ENCODE measurements at places on chromosomes 5 and 9.

DNA sequence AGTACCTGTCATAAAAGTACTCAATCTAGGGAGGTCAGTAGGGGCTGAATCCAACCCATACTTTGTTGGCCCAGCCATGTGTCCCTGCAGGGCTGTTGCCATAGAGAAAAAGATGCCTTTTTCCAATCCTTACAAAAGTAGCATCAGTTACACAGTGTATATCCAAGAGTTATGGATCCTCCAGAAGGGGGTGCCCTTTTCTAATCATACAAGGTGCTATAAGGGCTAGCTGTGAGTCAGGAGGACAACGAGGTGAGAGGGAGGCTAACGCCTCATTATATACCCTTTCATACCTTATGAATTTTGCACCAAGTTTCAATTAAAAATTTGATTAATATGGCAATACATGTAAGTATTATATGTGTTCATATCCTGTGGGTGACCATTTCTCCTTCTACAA is 4.8 kb downstream of the KIAA0825 start:
- DNase-seq: no peak

GRCh38 chr5:177103523-177104253 is 17.0 kb downstream of the FGFR4 start:
- DNase-seq: no peak

DNA sequence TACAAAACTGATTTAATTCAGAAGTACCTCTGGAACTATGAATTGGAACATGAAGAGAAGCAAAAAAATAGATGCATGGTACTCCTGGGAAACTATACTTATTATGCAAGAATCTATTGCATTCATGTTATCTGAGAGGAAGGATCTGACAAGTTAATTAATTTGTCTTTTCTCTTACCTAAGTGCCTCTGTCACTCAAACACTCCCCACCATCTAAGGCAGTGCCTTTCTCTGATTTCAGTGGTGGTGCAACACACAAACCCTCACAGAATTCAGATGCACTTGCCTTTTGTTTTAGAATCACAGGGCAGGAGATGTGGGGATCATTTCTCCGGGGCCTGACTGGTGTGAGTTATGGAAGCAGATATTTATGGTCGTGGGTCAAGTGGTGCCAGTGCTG is 52.5 kb upstream of the C9orf72 start:
- no peak for DNase-seq

DNA sequence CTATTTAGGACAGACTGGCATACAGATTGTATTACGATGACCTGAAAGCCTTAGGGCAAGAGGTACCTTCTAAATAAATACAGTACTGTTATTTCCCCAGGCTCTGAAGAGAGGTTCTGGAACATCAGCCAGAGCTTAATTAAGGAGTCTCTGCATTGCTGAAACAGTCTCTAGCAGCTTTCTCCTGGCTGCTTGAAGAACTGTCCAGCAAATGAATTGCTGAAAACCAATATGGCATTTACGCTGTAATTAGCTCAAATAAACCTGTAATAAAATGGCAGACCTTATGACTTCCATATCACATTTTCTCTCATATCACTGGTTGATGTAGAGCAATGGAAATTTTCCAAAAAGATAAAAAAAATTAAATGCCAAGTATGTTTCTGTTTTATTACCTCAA is 636.3 kb downstream of the GABRG2 start:
- DNase-seq: no peak

- no peak for DNase-seq
Observed at GRCh38 chr9:125696106-125696647, 10.8 kb downstream of the MAPKAP1 start.

DNA sequence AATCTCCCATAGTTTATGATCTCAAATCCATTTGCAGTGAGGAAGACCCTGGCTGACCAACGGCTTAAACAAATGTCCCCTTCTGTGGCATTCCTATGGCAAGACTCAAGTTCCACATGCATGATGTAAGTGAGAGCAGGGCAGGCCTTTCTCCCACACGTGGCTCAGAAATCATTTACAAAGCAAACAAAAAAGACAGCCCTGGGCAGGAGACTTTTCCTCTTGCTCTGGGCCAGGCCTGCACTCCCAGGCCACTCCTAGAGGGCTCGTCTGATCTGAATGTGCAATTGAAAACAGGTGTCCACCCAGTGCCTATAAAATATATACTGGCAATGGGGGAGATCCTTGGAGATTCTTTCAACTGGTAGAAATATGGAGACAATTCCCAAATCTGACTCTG is 123.1 kb downstream of the DMRT2 start:
- DNase-seq: no peak

DNA sequence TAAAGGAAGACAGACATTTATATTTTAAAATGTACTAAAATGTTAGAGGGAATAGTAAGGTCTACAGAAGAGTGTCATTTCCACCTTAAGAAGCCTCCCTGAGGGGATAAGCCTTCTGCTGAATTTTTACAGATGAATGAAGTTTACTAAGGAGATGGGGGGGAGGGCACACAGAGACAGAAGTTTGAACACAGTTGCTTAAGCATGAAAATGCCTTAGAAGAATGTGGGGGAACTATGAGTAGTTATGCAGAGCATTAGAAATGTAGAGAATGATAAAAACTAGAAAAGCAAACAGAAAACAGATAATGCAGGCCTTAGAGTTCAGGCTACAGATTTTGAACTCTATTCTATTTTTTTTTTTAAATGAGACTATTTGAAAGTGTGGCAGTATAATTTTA is 232.2 kb upstream of the VLDLR start:
- DNase-seq: no peak

DNA sequence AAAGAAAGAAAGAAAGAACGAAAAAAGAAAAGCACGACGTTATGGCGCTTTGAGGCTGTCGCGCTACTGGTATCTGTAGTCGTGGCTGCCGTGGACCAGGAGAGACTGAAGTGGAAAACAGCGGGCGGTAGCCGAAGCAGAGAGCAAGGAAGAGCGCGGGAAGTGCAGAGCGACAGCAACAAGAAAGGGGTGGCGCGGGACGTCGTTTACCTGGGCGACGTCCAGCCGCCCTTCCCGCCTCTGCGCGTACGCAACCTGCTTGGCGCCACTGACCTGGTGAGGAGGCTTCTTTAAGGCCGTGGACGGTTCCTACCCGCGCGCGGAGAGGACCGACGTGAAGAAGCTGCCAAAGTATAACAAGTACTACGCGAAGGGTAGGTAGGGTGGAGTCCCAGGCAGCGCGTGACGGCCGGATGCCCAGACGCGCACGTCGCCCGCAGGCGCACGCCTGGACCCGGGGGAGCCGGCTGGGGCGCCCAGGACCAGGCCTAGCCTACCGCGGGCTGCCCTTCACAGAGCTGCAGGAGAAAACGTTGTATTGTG is 15.4 kb downstream of the CCL28 start:
- DNase-seq: no peak

GRCh38 chr5:141427783-141428426 is 2.4 kb upstream of the PCDHGA12 start:
- DNase-seq: no peak

- DNase-seq: no peak
Observed at GRCh38 chr9:97866848-97867247, 13.8 kb downstream of the FOXE1 start.

DNA sequence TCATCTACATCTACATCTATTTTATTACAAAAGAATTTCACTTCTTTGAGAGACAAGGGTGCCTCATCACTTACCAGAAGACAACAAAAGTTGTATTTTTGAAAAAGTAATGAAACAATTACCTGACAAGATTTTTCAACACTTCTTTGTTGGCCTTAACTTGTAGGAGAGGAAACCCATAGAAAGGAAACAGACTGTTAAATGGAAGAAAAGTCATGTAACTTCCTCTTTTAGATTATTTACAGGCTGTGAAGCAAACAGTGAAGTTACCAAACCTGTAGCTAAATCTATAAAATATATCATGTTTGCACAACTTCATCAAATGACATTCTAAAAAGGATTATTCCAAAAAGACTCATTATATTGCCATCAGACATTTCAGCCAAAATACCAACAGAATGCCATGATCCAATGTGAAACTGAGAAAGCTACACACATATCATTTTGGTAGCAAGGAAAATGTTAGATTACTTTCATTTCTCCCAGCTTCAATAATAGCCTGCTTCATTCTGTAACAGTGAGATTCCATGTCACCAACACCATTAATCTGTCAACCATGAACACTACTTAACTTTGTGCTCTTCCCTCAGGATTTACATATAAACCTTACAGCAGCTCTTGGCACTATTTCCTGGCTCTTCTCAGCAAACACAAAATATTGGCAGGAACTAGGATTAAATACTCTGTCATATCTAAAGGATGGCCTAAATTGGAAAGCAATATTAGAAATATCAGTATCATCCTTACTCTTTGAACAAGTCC is 122.5 kb downstream of the MCTP1 start:
- no peak for DNase-seq

DNA sequence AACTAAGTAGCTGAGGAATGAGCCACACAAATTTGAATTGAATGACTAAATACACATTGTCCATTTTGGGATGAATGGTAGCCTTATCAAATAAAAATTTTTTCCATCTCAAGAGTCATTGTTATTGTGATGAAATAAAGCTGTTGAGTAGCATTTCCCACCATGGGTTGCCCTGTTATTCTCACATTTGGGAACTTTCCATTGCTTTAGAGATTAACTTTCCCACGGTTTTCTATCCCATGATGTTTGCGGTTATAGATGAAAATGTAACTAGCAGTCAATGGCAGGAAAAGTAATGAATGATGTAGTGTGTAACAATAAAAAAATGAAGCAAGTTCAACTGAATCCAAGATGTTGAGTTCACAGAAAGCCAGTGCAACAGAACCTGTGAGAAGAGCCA is 59.9 kb upstream of the PLPP1 start:
- DNase-seq: no peak

DNA sequence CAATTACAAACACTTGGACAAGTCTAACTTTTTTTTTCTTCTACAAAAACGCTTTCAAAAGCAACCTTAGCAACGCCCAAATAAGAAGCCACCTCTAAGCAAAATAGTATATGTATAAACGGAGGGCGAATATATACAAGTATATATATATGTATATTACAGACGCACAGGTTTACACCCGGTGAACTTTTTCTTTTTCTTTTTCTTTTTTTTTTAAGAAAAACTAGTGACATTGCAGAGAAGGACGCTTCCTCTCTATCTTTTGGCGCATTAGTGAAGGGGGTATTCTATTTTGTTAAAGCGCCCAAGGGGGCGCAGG is 200 bp downstream of the NPR3 start:
- no peak for DNase-seq

GRCh38 chr5:88680253-88681132 is 202.5 kb downstream of the MEF2C start:
- no peak for DNase-seq

DNA sequence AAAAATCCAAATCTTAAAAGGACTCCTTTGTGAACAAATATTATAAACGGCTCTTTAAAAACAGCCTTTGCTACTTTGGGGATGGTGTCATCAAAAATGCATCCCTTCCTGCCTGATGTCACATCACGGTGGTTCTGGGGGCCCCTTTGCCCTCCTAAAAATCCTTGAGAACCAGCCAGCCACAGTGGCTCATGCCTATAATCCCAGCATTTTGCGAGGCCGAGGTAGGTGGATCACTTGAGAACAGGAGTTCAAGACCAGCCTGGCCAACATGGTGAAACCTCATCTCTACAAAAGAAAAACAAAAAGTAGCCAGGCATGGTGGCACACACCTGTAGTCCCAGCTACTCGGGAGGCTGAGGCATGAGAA is 43.9 kb downstream of the FNBP1 start:
- no peak for DNase-seq

- DNase-seq: no peak
Observed at GRCh38 chr9:129646252-129646651, 4.3 kb upstream of the ASB6 start.

DNA sequence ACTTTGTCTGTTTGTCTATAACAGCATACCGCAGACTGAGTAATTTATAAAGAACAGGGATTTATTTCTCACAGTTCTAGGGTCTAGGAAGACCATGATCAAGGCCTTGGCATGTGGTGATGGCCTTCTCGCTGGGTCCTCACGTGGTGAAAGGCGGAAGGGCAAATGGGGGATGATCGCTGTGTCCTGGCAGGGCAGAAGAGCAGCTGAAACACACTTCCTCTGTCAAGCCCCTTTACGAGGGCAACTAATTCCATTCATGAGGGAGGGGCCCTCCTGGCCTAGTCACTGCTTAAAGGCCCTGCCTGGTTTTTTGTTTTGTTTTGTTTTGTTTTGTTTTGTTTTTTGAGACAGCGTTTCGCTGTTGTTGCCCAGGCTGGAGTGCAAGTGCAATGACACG is 41.9 kb upstream of the UBTD2 start:
- no peak for DNase-seq

- DNase-seq: no peak
Observed at GRCh38 chr5:147858565-147858964, 19.9 kb upstream of the SCGB3A2 start.

DNA sequence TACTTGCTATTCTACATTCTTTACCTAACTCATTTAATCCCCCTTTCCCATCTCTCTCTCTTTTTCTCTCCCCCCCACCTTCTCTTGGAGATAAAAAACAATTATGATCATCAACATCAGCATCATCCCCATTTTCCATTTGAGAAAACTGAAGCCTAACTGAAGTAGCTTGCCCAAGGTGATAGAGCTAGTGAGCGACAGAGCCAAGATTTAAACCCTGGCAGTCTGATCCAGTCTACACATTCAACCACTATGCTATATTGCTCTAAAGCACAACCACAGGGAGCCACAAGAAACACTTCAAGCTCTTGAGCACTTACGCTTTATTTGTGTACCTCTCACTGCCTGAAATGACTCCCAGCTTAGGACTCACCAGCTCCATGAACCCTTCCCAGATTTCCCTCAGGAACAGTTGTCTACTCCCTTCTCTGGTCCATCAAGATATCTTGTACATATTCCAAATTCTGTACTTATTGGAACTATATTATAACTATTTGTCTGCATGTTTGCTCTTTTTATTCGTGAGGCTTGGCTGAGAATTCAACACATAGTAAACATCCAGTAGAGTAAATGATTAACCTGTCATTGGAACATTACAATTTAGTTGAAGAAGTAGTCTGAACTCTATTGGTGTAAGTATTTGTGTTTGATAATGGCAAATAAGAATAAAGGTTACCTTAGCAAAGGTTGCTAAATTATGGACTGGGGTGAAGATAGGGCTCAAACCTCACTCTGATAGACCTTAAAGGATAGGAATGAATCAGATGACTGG is 164.8 kb downstream of the EFNA5 start:
- no peak for DNase-seq

DNA sequence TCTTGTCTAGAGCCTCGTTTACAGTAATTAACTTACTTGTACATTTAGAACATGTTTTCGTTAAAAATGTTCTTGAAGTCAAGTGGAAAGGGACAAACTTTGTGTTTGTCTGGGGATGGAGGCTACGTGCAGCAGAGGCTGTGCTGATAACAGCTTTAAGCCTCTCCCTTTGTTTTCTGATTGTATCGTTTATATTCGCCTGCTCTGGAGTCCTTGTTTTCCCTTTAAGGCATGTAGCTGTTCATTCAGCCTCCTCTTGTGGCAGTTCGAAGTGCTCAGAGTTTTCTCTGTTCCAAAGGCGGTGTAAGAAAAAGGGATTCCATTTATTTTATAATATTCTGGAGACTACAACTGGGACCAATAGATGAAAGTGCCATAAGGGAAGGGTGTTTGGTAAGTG is 1.9 kb downstream of the SLC36A1 start:
- no peak for DNase-seq

GRCh38 chr9:78187763-78188484 is 48.0 kb upstream of the CEP78 start:
- no peak for DNase-seq
